ENCODE measurements at places on chromosomes 1 and 21.

DNA sequence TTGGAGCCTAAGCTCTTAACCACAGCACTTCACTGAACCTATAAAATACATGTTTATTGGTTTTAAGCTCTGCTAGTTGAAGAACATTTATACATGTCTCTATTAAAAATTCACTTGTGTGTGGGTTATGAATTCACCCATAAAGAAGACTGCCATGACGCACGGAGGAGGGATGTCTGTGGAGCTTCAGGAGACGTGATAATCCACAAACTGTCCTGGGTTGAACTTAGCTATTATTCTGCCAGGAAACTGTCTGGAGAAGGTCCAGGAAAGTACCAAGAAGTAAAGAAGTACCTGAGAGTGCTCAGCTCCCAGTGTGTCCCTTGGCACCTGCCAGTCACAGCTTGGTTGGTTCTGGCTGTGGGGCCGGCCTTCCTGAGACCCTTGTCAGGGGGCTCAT lies 56.3 kb downstream of the DDR2 start:
- DNase-seq: no peak

GRCh38 chr1:10471411-10472219 lies 714 bp downstream of the DFFA start:
- DNase-seq: no peak

DNA sequence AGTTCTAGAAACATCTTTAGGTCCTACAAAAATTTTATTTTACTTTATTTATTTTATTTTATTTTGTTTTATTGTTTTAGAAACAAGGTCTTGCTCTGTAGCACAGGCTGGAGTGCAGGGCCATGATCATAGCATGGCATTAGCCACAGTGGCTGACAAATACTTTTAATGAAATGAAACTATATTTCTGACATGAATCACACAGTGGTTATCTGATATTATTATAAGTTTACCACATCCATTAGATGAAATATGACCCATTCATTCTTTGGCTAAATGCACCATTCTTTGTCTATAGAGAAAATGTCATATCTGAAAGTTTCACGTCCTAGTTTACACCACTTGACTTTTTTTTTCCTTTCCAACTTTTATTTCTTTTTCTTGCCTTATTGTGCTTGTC lies 613.4 kb upstream of the ADAMTS5 start:
- no peak for DNase-seq

DNA sequence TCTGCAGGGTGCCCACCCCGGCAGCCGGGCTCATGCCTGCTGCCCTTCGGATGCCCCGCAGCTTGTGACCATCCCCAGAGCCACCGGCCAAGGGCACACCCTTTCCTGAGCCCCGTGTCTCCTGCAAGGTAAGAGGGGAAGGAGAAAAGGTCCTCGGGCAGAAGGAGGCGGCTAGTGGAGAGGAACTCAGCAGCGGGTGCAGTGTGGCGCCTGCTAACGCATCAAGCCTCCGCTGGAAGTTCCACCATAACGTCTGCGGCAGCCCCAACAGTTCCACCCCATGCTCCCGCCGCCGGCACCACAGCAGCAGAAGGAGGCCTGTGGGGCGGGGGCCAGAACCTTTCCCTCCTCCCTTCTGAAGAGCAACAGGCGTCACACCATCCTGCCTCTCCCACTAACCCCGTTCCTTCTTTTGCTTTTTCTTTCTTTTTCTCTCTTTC lies 990 bp downstream of the VWA5B1 start:
- no peak for DNase-seq

GRCh38 chr1:204480515-204480914 lies 14.1 kb downstream of the PIK3C2B start:
- no peak for DNase-seq

All from SK-N-MC (cell line).